ENCODE measurements at places on chromosomes 5 and 9. TPM values are rescaled to one million over a fixed set of nuclear protein-coding genes. Genes with fewer than 3 reads are reported as not detected.
A peak's percentile ranks its signal among the peaks of the same experiment; 100 is the strongest.

DNA sequence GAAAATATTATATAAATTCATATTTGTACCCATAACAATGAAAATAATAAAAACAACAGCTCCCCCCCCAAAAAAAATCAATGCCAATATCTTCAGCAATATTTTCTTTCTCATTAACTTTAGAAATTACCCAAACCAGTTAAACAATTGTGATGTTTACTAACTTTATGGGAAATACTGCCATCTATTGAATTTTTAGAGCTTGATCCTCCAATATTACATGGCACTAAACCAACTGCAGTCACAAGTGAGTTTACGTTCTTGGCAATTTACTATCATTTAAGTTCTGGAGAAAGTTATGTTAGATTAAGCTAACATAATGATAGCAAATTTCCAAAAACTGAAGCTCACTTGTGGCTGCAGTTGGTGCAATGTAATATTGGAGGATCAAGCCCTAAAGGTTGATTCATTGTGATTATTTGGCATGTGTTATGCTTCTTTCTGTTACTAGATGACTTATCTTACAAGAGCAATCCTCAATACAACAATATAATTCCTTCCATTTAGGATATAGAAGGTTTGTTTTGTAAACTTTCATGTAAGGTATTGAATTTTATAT is 379.5 kb downstream of the CDH18 start:
- H3K4me1 ChIP-seq = no peaks in the 10 kb centered on the region
- H3K27ac ChIP-seq = no peak overlapping the region
- H3K4me3 ChIP-seq = no peak overlapping the region
- no peaks in the 10 kb centered on the region for H3K36me3 ChIP-seq
- no peak for DNase-seq
- no peaks in the 10 kb centered on the region for H3K27me3 ChIP-seq

The NRARP gene
- 22.8 TPM for total RNA-seq

The DMRTA1 gene
- 2.8 TPM for total RNA-seq

GRCh38 chr5:134114886-134115805 is 665 bp downstream of the TCF7 start:
- DNase-seq = peak; percentile 89
- no peaks in the 10 kb centered on the region for H3K36me3 ChIP-seq

DNA sequence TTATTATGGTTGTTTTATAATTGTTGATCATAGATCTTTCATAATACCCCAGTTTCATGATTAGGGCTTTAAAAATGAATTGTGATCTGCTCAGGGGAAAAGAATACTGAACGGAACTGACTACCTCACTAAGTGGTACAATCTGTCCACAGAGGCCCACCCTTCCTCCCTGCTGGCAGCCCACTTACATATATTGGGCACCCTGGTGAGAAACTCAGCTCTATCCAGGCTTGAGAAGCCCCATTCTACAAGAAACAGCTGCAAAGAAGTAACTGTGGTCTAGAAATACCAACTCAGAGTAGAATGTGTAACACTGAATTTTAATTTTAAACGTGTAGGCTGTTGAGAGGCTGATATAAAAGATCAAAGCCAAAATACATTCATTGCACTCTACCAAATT is 46.9 kb downstream of the TSSK1B start:
- H3K27ac ChIP-seq = no peak overlapping the region
- H3K36me3 ChIP-seq = no peaks in the 10 kb centered on the region
- no peak overlapping the region for H3K4me3 ChIP-seq
- H3K27me3 ChIP-seq = no peaks in the 10 kb centered on the region
- H3K4me1 ChIP-seq = no peaks in the 10 kb centered on the region
- no peak for DNase-seq

DNA sequence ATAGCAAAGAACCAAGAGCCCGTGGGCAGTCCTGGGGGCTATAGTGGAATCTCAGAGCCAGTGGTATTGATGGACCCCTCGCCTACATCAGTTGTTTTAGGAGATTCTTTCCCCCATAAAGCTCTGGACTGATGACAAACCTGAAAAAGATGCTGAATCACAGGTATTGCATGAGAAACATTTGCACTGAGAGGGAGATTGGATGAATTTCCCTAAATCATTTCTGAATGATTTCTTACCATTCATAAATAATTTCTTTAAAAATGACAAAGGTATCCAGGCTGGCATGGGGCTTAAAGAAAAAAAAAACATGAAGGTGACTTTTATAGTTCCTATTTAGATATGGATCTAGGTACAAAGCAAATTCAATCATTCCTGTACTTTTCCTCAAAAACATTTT is 54.0 kb upstream of the SLIT3 start:
- no peak overlapping the region for H3K27ac ChIP-seq
- no peaks in the 10 kb centered on the region for H3K27me3 ChIP-seq
- no peaks in the 10 kb centered on the region for H3K36me3 ChIP-seq

The PPP2R2B gene
- 15.2 TPM for total RNA-seq

DNA sequence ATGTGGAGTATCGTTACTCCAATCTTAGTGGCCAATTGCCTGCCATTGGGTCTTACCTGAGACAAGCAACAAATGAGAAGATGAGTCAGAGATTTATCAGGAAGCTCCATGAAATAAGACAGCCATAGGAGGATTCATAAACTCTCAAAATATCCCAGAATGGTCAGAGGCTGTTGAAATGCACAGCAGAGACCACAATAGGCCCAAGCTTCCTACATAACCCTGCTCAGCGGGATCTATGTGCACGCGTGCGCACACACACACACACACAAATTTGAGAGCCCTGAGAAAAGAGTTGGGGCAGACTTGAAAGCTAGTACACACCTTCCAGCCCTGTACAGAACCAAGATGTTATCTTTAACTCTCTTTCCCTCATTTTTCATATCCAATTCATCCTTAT is 9.8 kb downstream of the UIMC1 start:
- no peaks in the 10 kb centered on the region for H3K4me1 ChIP-seq
- no peaks in the 10 kb centered on the region for H3K27me3 ChIP-seq
- no peak overlapping the region for H3K4me3 ChIP-seq
- H3K36me3 ChIP-seq = peaks cover 34% of the 10 kb centered on the region
- DNase-seq = no peak

GRCh38 chr9:7318920-7319319 is 480.7 kb downstream of the DMAC1 start:
- no peak overlapping the region for H3K4me3 ChIP-seq
- H3K36me3 ChIP-seq = no peaks in the 10 kb centered on the region
- no peaks in the 10 kb centered on the region for H3K4me1 ChIP-seq

The RORB gene
- total RNA-seq = 0.26 TPM

GRCh38 chr5:158785397-158785796 is 314.3 kb downstream of the EBF1 start:
- H3K27me3 ChIP-seq = no peaks in the 10 kb centered on the region
- H3K4me3 ChIP-seq = no peak overlapping the region
- H3K27ac ChIP-seq = no peak overlapping the region
- no peak for DNase-seq
- no peaks in the 10 kb centered on the region for H3K4me1 ChIP-seq
- H3K36me3 ChIP-seq = no peaks in the 10 kb centered on the region

- H3K4me1 ChIP-seq = no peaks in the 10 kb centered on the region
- DNase-seq = no peak
- H3K4me3 ChIP-seq = no peak overlapping the region
- peaks cover 1% of the 10 kb centered on the region for H3K36me3 ChIP-seq
- no peaks in the 10 kb centered on the region for H3K27me3 ChIP-seq
- no peak overlapping the region for H3K27ac ChIP-seq
Observed at GRCh38 chr5:81575924-81576323, 175.0 kb downstream of the SSBP2 start.

DNA sequence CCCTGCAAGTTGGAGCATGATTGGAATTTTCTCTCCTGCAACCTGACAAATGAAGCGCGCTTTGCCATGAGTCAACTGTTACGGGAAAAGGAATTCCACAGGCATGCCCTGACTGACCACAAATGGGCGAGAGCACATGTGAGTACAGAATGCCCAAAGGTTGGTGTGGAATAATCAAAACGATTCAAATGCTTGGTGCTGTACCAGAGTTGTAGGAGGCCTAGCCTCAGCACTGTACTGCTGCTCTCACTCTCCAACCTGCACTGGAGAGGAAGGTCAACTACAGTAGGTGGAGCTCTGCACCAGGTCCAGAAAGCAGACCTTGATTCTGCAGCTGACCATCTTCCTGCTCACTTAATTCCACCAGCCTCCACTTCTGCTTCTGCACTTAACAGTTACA is 406.9 kb upstream of the ACTBL2 start:
- H3K4me1 ChIP-seq = peaks cover 5% of the 10 kb centered on the region
- no peaks in the 10 kb centered on the region for H3K27me3 ChIP-seq
- no peaks in the 10 kb centered on the region for H3K36me3 ChIP-seq

DNA sequence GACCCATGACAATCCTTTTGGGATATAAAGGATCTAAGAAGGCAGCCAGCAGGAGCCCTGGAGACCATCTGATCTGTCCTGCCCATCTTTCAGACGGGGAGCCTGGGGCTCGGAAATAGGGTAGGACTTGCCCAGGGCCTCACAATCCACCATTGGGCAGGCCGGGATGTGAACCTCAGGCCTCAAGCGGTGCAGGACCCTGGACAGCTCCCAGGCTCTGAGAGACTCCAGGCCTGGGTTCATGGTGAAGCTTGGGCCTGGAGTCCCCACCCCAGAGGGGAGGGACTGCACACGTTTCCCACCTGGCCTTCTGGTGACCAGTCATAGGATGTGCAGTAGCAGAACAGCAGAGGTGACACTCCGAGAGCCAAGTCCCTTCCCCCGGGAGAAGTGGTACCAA is 36.6 kb upstream of the RAPGEF1 start:
- peak; percentile 85 for DNase-seq
- no peaks in the 10 kb centered on the region for H3K4me1 ChIP-seq
- no peak overlapping the region for H3K4me3 ChIP-seq
- no peaks in the 10 kb centered on the region for H3K36me3 ChIP-seq
- H3K27ac ChIP-seq = no peak overlapping the region

DNA sequence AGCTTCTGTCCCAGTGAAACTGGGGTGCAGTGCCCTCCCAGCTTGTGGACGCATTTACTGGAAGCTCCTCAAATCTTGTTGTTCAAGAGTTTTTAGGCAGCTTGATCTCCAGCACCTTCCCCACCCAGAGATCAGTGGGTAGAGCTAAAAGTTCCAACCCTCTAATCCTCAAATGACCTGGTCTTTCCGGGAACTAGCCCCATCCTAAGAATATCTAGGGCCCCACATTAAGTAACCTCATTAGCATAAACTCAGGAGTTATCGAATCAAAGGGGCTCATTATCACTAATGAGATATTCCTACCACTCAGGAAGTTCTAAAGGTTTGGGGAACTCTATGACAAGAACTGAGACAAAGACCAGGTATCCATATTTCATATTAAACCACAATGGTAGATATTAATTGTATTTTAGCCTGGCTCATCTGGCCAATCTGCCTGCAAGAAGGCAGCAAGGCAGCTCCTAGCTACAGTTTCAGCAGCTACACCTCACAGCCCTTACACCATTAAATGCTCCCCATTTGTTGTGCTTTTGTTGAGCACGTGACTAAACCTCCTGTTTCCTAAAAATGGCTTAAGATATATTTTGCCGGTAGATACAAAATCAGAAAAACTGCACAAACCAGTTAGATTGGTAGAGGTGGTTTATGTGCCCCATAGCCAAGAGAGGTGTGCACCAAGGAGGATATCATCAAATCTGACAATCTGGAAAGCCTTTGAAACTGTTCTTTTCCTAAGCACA is 24.6 kb upstream of the SLC22A5 start:
- DNase-seq = no peak
- no peak overlapping the region for H3K27ac ChIP-seq
- H3K4me3 ChIP-seq = no peak overlapping the region
- H3K36me3 ChIP-seq = peaks cover 26% of the 10 kb centered on the region
- no peaks in the 10 kb centered on the region for H3K4me1 ChIP-seq
- no peaks in the 10 kb centered on the region for H3K27me3 ChIP-seq

GRCh38 chr9:86304236-86304730 is 21.9 kb upstream of the ISCA1 start:
- H3K4me1 ChIP-seq = no peaks in the 10 kb centered on the region
- H3K27me3 ChIP-seq = no peaks in the 10 kb centered on the region

- no peak overlapping the region for H3K4me3 ChIP-seq
- H3K27ac ChIP-seq = no peak overlapping the region
- DNase-seq = no peak
- H3K27me3 ChIP-seq = no peaks in the 10 kb centered on the region
Observed at GRCh38 chr5:36156619-36157018, 4.7 kb downstream of the SKP2 start.

The DEPDC1B gene
- 49.0 TPM for total RNA-seq

The LMBRD2 gene
- total RNA-seq = 4.3 TPM

- no peak for DNase-seq
- H3K4me3 ChIP-seq = no peak overlapping the region
- no peaks in the 10 kb centered on the region for H3K27me3 ChIP-seq
- H3K27ac ChIP-seq = no peak overlapping the region
Observed at GRCh38 chr5:92003806-92004205, 620.7 kb upstream of the ARRDC3 start.

DNA sequence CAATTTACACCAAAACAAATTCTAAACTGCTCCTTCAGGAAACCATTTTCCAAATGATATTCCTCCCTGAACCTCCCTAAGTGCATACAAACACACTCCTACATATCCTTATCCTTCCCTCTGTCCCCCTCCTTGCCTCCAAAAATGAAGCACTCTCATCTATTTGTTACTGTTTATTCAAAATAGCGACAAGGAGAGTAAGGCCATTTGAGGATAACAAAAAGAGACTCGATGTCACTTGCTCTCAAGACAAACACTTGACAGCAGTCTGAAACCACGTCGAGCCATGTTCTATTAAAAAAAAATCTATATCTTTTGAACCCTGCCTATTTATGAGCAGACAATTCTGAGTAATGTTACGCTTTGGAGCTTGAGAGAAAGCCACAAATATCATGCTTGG is 547.9 kb downstream of the DTWD2 start:
- no peaks in the 10 kb centered on the region for H3K27me3 ChIP-seq
- H3K4me1 ChIP-seq = no peaks in the 10 kb centered on the region
- no peak for DNase-seq

- H3K27ac ChIP-seq = no peak overlapping the region
- H3K4me1 ChIP-seq = no peaks in the 10 kb centered on the region
- no peaks in the 10 kb centered on the region for H3K27me3 ChIP-seq
- no peak for DNase-seq
Observed at GRCh38 chr5:71839096-71839884, 120.2 kb downstream of the CARTPT start.

GRCh38 chr5:14928661-14929060 is 57.1 kb upstream of the ANKH start:
- no peaks in the 10 kb centered on the region for H3K4me1 ChIP-seq
- no peak overlapping the region for H3K27ac ChIP-seq
- no peaks in the 10 kb centered on the region for H3K27me3 ChIP-seq

GRCh38 chr5:78112931-78113330 is 181.6 kb downstream of the AP3B1 start:
- H3K4me1 ChIP-seq = no peaks in the 10 kb centered on the region
- H3K27me3 ChIP-seq = no peaks in the 10 kb centered on the region
- no peak for DNase-seq
- peaks cover 9% of the 10 kb centered on the region for H3K36me3 ChIP-seq
- no peak overlapping the region for H3K4me3 ChIP-seq

The ZNF483 gene
- 46.8 TPM for total RNA-seq

DNA sequence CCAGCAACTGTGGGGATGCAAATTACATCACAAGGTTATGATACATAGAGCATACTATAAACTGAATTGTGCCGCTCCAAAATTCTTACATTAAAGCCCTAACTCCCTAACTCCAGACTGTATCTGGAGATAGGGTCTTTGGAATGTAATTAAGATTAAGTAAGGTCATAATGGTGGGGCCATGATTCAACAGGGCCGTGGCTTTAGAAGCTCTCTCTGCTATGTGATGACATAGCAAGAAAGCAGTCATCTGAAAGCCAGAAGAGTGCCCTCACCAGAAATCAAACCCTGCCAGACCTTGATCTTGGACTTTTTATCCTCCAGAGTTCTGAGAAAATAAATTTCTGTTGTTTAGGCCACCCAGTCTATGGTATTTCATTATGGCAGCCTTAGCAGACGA is 123.9 kb downstream of the FBXL17 start:
- H3K36me3 ChIP-seq = no peaks in the 10 kb centered on the region
- no peak for DNase-seq
- no peaks in the 10 kb centered on the region for H3K27me3 ChIP-seq
- no peak overlapping the region for H3K27ac ChIP-seq
- no peaks in the 10 kb centered on the region for H3K4me1 ChIP-seq
- no peak overlapping the region for H3K4me3 ChIP-seq

Data from H9 (cell line).